Stimulated activated naive CD4-positive, alpha-beta T cell treated with Interleukin-2 at 50 U/mL for 16 hours (primary cell): ENCODE measurements at places on chromosomes 11 and 22.

GRCh38 chr22:27594474-27595134, 207.0 kb downstream of the MN1 start:
- DNase-seq = no peak

DNA sequence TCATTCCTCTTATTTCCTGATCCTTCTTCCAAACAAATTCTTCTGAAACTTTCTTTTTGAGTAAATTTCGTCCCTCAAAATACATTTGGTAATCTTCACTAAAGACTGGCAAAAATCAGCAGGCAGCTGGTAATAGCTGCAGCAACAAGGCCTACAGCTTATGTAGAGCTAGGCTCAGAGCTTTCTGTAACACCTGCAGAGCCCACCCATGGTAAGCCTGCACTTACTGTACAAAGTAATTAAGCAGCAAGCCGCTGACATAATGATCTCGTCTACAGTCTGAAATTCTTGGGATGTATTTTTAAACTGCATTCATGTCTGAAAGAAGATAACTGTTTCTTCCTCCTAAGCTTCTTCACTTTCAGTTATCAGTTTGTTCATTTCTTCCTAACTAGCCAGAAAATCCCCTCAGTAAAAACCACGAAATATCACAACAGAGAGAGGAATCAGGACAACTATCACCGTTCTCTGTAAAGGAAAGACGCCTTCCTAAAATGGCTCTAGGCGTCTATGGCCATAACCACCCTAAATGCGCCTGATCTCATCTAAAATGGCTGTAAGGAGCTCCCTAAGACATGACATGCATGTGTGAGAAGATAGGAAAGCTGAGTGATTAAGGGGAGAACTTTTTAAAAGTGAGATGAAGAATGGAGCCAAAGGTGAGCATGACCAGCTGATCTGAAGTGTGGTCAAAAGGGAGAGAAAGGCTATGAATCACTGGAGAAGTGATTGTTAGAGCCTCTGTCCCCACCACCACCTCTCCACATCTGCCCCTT, 56.2 kb downstream of the DENND5A start:
- no peak for DNase-seq

DNA sequence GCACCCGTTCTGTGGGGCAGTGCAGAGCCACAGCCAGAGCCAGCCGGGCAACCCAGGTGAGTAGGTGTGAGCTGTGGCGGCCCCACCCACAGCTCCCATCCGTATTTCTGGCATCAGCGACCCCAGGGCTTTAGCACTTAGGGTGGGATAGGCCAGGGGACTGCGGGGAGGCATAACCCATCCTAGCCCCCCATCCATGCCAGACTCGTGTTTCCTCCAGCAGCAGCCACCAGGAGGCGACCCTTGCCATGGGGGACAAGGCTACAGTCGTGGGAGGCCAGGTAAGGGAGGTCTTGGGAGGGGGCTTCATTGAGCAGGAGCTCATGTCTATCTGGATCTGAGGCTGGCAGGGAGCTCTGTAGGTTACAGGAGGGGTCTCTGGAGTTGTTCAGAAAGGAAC, 873 bp downstream of the OTOG start:
- no peak for DNase-seq

GRCh38 chr22:23215294-23216241, 35.3 kb downstream of the BCR start:
- DNase-seq = no peak

DNA sequence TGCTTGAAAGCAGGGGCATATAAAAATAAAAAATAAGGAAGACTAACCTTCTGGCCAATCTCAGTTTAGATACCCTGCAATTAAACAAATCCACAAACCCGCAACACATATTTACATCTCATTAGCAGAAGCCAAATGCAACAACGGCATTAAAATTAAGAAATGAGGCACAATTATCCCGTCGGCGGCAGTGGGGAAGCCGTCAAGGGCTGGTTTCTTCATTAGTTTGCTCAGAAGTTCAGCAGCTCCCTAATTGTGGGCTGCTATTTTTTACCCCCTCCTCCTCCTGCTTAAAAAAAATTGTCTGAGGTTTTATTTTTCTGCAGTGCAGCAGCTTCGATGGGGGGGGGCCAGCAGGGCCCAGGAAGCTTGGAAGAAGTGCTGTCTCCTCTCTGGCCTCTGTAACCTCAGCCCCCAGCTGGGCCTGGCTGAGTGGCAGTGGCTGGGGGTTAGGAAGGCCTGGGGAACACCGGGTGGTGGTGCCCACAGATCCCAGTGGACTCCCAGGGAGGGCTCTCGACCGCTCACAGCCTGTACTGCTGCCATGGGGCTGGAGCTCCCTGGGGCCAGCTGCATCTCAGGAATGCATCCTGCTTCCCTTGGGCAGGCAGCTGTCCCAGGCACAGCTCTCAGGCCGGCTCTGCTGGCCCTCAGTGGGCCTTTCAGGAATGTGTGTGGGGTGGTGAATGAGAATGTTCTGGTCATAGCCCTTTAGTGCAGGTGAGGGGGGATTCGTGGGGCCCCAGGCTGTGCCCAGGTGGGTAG, 148.7 kb upstream of the B3GAT1 start:
- DNase-seq = no peak

DNA sequence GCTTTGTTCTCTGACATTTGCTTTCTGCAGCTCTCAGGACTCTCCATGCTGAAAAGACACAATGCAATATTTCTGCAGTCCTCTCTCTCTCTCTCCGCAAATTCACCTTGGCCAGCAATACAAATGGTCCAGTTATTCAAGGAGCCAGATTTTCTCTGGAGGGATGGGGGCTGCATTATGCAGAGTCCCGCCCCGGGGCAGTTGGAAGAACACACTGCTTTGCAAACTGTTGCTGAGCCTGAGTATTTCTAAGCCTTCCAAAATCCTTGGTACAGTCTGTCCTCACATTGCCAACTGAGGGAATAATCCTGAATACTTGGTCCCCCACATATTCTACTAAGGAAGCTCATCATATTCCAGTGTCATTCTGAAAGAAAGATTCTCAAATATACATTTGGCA, 94.3 kb upstream of the ZC3H12C start:
- DNase-seq = no peak

GRCh38 chr11:105245781-105246315, 106.3 kb upstream of the CARD18 start:
- DNase-seq = no peak

GRCh38 chr22:30175690-30176288, 70.8 kb downstream of the LIF start:
- no peak for DNase-seq
